Hypothalamus (tissue), 51 donors: ENCODE measurements at places on chromosomes 6 and 20.

- DNase-seq, result no peak
Observed at GRCh38 chr20:47500554-47500953, 1.1 kb upstream of the NCOA3 start.

- DNase-seq, result no peak
Observed at GRCh38 chr20:51125780-51126179, 102.9 kb upstream of the KCNG1 start.

- DNase-seq, result no peak
Observed at GRCh38 chr6:40882323-40882997, 156.6 kb downstream of the UNC5CL start.

DNA sequence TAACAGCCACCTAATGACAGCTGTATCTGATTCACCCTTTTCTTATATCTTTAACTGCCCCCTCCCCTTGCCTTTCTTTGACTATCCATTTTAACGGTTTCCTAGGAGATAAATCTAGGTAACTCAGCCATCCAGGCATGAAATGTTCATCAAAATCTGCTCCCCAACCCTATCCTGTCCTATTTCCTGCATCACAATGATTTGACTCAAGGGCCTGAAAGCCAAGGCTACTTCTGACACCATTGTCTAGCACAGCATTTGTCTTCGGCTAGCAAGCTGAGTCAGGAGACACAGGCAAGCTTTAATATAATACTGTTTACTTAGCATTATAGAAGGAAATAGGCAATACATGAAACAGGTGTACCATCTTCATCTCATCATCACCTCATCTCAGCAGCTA lies 31.6 kb upstream of the MANEA start:
- DNase-seq, result no peak

GRCh38 chr6:105310947-105311346 lies 91.9 kb downstream of the PREP start:
- no peak for DNase-seq
